ENCODE measurements at places on chromosomes 3 and 15. TPM values are rescaled to one million over a fixed set of nuclear protein-coding genes. Genes with fewer than 3 reads are reported as not detected.

The RBP2 gene
- total RNA-seq = not detected

The ATP13A4 gene
- total RNA-seq = not detected

The RABL3 gene
- total RNA-seq = 14.2 TPM

The AADAC gene
- total RNA-seq = 0.70 TPM

The CCNB2 gene
- total RNA-seq = 2.1 TPM

The TMCO5A gene
- total RNA-seq = not detected

The PRC1 gene
- total RNA-seq = 12.9 TPM

The PCOLCE2 gene
- total RNA-seq = 79.1 TPM

The SEC61A1 gene
- 109 TPM for total RNA-seq

The CCRL2 gene
- total RNA-seq = 4.2 TPM

The PPARG gene
- 12.3 TPM for total RNA-seq

The AKAP13 gene
- total RNA-seq = 293 TPM

The PLD1 gene
- 111 TPM for total RNA-seq

The MEIS2 gene
- total RNA-seq = 29.8 TPM

The P3H2 gene
- total RNA-seq = 5.1 TPM

Measured in right atrium auricular region (tissue), 2 donors.